ENCODE measurements at places on chromosomes 12 and 14.

DNA sequence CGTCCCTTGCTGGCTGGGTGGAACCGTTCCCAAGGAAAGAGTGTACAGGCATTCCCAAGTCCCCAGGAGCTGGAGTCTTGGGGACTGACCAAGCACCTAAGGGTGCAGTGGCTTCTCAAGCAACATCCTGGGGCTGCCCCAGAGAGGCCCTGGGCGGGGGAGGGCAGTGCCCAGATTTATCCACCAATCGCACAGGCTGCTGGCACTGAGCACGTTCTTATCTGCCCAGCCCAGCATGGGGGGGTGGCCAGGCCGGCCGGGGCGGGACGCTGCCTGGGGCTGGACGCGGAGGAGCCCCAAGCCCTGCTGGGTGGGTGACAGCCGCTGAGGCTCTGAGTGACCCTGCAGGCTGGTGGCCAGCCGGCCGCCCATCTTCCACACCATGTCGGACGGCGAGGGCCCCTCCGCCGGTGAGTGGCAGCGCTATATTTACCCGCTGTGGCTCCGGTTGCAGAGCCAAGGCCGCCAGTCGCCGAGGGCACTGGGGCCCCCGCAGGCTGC, 53.4 kb downstream of the CYP46A1 start:
- DNase-seq = no peak

GRCh38 chr12:3717283-3717898, 35.5 kb downstream of the CRACR2A start:
- DNase-seq = no peak

DNA sequence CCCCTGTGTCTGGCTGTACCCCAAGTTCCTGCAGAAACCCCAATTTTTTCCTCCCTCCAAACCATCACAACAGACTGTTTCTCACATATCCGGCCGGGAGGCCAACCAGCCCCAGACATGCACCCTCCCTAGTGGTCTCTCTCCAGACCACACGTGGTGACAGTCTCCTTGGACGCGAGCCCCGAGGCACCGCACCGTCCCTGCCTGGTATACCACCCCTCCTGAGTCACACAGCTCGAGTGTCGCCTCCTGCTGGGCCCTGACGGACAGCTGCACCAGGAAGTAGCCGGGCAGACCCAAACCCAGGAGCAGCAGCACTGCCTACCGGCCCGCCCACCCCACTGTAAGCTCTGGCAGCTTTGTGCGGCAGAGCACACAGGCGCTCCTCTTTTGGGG, 97.4 kb downstream of the RFLNA start:
- DNase-seq = no peak

DNA sequence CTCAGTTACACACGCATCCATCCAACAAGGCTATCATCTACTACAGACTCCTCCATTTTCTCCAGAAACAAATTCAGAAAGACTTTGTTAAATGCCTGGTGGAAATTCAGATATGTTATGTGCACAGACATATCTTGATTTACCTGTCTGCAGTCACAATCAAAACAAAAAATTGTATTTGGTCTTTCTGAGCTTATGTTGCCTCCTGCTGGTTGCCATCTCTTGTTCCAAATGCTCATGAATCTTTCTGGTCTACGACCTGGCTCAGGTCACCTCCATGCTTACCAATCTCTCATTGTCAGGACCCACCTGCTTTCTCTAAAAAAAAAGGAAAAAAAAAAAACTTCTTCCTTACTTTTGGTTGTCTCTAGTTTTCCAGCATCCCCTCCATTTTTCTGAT, 169.2 kb upstream of the PLXNC1 start:
- DNase-seq = no peak

GRCh38 chr14:21723431-21724045, 49.9 kb upstream of the OR4E1 start:
- no peak for DNase-seq

DNA sequence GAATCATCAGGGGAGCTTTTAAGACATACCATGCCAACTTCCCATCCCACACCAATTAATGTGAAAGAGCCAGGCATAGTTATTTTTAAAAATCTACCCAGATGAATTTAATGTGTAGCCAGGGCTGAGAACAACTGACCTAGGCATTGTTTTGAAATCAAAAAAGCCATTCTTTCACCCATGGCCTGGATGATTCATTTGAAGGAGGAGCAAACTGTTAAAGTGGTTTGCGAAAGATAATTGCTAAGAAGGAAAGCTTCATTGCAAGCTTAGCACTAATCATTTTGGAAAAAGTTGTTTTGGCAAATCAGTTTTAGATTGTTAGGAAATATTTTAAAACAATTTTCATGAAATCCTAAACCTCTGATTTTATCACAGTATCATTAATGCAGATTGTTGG, 2.1 kb upstream of the GTSF1 start:
- DNase-seq = no peak

GRCh38 chr12:115504306-115505290, 772.9 kb downstream of the MED13L start:
- DNase-seq = no peak

DNA sequence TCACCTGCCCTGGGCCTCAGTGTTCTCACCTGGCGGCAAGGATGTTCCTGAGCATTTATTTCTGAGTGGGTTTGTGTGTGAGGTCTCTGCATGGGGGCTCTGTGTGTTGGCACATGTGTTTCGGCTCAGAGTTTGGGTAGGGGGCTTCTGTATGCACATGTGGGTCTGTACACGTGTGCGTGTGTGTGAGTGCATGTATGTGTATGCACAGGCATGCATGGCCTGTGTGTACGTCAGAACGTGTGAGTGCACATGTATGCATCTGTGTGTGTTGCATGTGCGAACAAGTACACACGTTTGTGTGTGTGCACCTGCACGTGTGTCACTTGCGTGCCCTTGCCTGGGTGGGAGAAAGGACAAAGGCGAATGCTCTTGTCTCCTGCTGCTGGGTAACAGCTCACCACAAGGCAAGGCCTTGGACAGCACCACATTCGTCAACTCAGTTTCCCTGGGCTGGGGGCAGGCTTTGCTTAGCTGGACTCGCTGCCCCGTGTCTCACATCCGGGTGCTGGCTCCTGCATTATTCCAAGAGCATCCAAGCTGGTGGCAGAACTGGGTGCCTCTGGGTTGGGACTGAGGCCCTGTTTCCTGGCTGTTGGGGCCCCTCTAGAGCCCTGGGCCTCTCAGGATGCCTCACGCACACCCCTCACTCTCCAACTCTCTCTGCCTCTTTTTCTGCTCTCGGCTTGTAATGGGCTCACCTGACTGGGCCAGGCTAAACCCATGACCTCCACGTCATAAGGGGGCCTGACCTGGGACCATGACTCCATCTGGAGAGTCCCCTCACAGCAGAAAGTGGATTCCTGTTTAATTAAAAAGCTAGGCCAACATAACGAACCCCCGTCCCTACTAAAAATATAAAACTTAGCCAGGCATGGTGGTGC, 153.6 kb upstream of the C14orf180 start:
- no peak for DNase-seq

DNA sequence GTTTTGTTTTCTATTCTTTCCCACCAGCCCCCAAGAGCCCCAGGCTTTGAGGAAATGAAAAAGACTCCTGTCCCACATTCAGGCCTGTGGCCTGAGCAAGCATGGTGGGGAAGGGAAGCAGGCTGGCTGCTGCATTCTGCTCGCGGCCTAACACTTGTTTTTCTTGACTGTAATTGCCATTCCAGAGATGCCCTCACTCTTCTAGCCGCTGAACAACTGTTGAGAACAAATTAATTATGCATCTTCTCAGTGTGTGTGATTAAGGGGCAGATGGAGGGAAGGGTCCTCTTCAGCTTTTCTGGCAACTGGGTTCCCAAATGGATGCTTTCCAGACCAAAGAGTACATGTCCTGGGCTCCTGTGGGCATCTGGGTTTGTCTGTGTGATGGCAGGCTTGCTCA, 43.3 kb downstream of the ADCK1 start:
- DNase-seq = no peak
